Activated CD4-positive, alpha-beta T cell treated with anti-CD3 and anti-CD28 coated beads, Interleukin-2, amount 10 ng/mL, durations not matched to agents 24 days and 14 days (primary cell): ENCODE measurements at places on chromosomes 7 and 10. TPM values are rescaled to one million over a fixed set of nuclear protein-coding genes. Genes with fewer than 3 reads are reported as not detected.

GRCh38 chr7:113394856-113395255 lies 276.5 kb upstream of the SMIM30 start:
- no peak for DNase-seq

- DNase-seq, result no peak
Observed at GRCh38 chr10:133168617-133169031, 8.6 kb downstream of the KNDC1 start.

- peak; percentile 51 for DNase-seq
Observed at GRCh38 chr7:50591480-50592438, 26.6 kb upstream of the DDC start.

DNA sequence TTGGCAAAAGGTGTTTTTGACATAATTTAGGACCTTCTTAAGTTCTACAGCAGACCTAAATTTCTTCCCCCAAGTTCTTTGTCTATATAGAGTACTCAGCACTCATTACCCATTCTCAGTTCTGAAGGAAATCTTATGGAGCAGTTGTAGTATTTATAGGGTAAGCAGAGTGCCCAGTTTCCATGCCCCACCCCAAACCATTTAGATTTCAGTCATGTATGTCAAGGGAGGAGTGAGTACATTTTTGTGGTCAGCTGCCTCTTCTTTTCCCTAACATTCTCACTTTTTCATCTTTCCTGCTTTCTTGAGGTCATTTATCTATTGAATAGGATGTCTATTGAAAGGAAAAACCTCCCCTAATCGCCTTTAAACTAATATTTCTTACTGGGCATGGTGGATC lies 83.3 kb downstream of the KAT6B start:
- DNase-seq, result no peak

DNA sequence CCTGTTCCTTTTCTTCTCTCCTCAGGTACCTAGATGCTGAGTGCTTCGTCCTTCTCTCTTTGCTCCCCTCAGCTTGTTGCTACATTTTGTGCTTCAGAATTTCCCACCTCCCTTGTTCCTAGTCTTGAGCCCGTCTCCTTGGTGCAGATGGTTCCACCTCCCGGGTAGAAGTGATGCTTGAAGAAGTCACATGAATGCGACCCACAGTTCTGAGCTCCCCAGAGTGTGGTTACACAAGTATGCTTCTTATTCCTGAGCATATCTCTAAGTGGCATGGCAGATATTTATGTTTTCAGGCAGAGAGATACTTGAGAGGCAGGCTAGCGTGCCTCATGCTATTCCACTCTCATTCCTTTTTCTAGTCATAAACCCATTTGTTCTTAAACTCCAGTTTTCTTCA lies 34.0 kb downstream of the INPP5F start:
- DNase-seq, result no peak

GRCh38 chr7:141043616-141044015 lies 28.9 kb upstream of the MRPS33 start:
- no peak for DNase-seq

DNA sequence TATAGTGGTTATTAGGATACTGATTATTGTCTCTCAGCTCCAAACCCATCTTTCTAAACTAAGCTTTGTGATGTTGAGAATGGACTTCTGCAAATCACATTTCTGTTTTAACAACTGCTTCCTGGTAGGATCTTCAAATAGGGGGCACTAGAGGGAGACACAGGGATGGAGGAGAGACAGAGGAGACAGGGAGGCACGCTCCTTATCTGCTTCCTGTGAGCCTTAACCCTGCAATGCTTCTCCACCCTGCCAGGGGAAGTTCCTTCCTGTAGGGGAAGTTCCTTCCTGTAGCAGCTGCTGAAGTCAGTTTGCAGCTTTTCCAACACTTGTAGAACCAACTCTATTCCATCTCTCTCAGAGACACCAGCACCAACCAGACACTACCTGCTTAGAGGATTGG lies 847.2 kb downstream of the CCSER2 start:
- no peak for DNase-seq

DNA sequence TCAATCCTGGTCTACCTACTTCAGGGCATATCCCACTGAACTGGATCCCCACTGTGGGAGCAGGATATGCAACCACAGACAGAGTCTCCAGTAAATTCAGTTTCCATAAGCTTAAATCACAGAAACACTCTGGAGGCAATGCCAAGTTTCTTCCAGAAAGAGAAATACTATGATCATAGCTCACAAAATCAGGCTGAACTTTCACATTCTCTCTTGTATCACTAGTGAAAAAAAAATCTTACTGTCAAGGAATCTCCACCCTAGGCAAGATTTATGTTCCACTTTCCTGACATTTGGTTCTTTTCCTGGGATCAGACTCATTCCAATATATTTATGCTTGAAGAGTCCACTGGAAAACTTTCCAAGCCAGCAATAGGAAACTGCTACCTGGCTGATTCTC lies 749.0 kb downstream of the SUGCT start:
- DNase-seq, result no peak

GRCh38 chr10:114043532-114044246 lies at the start of gene ADRB1:
Gene ADRB1, plus strand, starts transcription at chr10:114043866. Its CDS starts 267 bp downstream, at chr10:114044133.
- peak; percentile 70 for DNase-seq

DNA sequence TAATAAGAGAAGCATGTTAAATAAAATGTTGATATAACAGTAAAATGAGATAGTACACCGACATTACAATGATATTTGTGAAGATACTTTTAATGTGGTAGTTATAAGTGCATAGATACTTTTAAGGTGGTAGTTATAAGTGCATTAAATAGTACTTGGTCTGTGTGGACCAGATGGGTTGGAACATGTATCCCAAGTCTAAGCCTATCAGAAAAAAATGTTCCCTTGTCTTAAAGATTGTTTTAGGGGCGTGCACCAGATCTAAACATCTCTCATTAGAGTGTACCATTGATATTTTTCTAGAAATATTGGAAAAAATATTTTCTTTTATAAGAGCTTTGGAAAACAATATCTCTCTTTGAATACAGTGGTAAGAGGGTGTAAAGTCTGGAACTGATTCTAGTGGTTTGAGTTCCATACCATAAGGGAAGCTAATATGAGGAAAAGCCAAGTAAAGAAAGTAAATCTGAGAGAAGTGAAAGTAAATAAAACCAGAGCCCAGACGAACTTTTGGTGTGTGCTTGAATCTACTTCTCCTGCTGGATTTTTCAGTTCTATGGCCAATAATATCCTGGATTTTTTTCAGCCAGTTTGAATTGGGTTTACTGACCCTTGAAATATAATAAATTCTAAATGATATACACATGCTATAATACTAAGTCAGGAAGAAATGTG lies 175.3 kb downstream of the MBL2 start:
- DNase-seq, result no peak

GRCh38 chr7:141651417-141651816 lies 50.5 kb downstream of the DENND11 start:
- DNase-seq, result no peak

GRCh38 chr7:29806208-29806994 lies at the start of gene WIPF3:
Gene WIPF3, plus strand, starts transcription at chr7:29806508. Its CDS starts 28,217 bp downstream, at chr7:29834725.
- no peak for DNase-seq

DNA sequence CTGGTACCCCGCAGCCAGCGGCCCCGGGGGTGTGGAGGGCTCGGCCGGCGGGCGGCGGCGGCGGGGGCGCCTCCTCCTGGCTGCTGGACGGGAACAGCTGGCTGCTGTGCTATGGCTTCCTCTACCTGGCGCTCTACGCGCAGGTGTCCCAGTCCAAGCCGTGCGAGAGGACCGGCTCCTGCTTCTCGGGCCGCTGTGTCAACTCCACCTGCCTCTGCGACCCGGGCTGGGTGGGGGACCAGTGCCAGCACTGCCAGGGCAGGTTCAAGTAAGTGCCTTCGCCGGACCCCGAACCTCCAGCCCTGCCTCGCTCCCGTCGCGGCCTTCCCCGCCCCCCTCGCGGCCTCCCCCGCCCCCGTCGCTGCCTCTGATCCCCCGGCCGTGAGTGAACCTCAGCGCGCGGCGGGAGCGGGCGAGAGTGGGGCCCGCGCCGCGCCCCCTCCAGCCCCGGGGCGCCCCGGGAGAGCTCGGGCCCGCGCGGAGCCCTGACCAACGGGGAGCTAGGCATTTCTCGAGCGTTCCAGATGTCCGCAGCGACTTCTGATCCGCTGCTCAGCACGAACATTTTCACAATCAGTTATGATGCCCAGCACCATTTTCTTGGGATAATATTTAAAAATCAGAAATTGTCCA lies 727 bp downstream of the ATRNL1 start:
- peak; percentile 67 for DNase-seq

GRCh38 chr10:51384971-51385370 lies 310.7 kb downstream of the PRKG1 start:
- DNase-seq, result no peak

DNA sequence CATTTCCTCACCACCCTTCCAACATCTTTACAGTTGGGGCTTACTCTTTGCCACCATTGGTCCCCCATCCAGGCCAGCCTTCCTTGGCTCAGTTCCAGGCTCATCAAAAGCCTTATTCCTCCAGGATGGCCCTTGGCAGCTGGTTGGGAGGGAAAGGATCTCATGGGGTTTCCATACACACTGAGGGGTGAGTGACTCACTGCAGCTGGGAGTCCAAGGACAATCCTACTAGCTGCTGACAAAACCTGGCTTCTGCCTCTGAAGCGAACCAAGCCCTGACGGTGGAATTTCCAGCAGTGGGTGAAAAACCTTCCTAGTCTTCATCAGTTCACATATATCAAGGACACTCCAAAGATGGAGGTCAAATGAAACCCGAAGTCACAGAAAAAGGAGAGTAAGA lies 22.9 kb downstream of the CRHR2 start:
- DNase-seq, result no peak

DNA sequence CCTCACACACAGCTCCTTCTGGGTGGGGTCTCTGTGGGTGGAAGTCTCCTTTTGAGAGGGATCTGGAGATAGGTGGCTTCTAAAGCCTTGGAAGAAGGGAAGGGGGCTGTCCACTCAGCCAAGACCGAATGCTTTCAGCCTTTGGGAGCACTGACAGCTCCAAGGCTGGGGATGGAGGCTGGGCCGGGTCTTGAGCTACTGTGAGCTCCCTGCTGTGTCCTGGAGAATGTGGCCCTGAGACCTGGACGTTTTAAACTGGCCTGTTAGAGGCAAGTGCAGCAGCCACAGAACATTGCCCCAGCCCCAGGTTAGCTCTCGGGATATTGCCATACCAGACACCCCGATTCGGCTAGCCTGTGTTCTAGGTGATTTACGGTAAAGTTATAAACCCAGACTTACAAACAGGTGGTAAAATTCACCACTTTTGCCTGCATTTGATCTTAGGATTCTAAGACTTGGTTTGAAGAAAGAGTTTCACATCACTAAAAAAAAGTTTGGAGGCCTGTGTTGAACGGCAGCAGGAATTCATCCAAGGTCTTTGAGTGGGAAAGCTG lies 548.5 kb upstream of the FOXK1 start:
- DNase-seq, result no peak

- peak; percentile 81 for DNase-seq
Observed at GRCh38 chr7:50147951-50148808, 55.1 kb upstream of the ZPBP start.

GRCh38 chr10:98555021-98555619 lies 108.4 kb upstream of the HPS1 start:
- no peak for DNase-seq

DNA sequence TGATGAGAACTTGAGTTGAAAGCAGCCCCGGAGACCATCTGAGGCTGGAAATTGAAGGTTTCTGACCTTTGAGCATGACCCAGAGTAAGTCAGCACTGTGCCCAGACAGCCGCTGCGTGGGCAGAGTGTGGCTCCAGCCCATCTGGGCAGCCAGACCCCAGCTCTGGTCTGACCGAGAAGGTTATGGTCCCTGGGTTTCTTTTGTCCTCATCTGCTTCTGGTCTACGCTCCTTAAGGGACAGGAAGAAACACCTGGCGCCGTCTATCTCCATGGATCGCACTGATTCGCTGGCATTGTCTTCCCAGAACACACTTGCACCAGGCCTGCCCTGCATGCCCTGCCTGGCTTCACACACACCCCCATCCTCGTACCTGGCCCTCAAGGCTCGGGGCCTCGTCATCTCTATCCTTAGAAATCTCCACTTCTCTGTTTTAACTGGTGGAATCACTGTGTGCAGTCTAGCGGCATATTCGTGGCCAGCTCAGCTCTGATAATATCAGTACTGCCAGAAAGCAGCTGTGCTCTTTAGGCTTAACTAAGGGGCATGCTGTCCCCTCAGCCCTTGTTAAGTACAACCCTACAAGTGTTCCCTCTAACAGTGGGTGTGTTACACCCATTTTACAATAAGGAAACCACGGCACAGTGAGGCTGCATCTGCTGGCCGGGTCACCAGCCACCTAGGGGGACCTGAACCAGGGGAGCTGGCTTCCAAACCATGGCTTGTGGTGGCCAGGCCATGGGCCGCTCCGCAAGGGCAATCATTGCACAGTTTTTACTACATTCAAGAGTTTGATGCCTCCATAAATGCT lies 127.7 kb downstream of the ADCY1 start:
- DNase-seq, result no peak

- DNase-seq, result peak; percentile 71
Observed at GRCh38 chr7:108455998-108456677, at the start of gene NRCAM. Gene NRCAM, minus strand, starts transcription at chr7:108456436. Its CDS starts 216,372 bp downstream, at chr7:108240064.

DNA sequence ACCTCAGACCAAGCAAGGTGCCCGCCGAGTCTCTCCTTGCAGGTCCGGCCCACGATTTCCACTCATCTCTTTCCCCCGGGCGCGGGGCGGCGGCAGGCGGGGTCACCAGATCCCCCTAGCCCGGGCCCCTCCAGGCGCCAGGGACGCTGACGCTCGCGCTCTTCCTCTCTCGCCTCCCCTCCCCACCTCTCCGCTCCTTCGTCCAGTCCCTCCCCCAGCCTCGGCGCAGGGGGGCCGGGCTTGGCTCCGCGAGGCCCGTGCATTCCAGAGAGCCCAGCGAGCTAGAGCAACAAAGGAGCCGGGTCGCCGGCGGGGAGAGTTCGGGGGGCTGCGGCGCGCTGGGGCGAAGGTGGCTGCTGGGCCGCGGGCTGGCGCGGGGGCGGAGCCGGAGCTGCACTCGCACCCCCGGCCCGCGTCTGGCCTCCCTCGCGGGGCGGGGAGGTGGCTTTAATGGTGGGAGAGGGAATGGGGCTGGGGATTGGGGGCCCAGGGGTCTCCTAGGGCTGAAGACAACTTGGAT lies at the start of gene SMO:
TSS of gene SMO (plus strand) at position 262 of the 520 bp plus-strand sequence. CDS start 519 bp downstream, outside the sequence.
- DNase-seq, result no peak

GRCh38 chr7:117600911-117601310 lies 121.1 kb downstream of the CFTR start:
- no peak for DNase-seq

Gene TMEM229A
- total RNA-seq, result not detected in 2 replicates

Gene ZKSCAN1
- total RNA-seq, result 54.8 and 56.3 TPM in 2 replicates

Gene CDHR1
- 0.26 and 0.33 TPM in 2 replicates for total RNA-seq

Gene PON1
- not detected in 2 replicates for total RNA-seq

Gene ANK3
- total RNA-seq, result 22.9 and 23.5 TPM in 2 replicates

Gene GNAT3
- not detected in 2 replicates for total RNA-seq

Gene OR2A12
- total RNA-seq, result not detected in 2 replicates

Gene ACBD7
- total RNA-seq, result 1.0 and 1.3 TPM in 2 replicates

Gene SYT15
- total RNA-seq, result 1.3 and 1.8 TPM in 2 replicates

Gene FOXI2
- not detected in 2 replicates for total RNA-seq
